AG04449 (cell line): ENCODE measurements at places on chromosomes 6 and 20.

DNA sequence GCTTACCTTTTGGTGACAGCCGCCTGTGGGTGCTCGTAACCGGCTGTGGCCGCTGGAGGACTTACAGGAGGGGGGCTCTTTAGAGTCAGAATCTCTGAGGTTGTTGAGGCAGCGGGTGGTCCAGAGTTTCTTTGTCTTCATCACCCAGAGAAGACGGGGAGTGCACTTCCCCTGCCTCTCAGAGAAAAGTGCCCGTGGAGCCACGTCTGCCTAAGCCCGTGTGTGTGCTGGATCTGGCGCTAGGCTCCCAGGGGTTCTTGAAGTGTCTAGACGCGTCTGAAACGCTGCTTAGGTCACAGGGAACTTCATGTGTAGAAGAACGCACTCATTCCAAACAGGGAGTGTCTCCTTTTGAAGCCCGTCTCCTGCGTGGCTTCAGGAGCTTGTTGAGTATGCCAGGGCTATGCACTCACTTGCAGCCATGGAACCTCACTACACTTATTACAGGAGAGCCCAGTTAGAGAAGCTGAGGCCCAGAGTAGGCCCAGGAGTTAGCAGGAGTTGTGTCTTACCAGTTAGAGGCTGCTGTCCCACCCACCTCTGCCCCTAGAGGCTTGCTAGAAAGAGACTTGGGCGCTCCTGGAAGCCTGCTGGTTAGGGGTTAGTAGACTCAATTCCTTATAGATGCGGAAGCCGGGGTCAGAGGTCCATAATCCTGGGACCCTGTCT is 1.3 kb downstream of the LSM14B start:
- no peak for DNase-seq

DNA sequence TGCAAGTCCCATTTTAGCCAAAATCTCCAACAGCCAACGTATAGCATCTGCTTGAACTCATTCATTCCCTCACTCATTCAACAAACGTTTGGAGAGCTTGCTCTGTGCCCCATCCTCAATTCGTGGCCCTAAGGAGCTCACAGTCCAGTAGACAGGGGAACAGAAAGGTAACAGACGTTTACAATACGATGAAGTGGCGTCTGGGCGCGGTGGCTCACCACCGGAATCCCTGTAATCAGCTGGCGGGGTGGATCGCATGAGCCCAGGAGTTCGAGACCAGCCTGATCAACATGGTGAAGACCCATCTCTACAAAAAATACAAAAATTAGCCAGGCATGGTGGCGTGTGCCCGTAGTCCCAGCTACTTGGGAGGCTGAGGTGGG is 790 bp upstream of the E2F1 start:
- DNase-seq: no peak

DNA sequence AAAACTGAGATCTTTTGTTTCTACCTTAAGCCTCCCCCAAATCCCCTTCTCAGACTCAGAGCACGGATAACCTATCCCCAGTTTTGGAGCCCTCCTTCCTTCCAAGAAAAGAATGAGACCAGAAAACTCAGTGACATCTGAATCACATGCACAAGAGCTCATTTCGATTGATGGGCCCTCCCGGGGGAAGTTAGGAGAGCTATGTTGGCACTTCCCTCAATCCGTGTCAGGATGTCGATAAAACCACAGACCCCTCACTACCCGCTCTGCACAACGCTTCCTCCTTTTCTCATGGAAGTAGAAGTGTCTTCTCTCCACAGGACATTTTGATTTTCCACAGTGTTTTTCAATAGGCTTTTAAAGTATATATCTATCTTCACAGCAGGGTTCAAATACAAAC is 332.4 kb downstream of the HACE1 start:
- no peak for DNase-seq

DNA sequence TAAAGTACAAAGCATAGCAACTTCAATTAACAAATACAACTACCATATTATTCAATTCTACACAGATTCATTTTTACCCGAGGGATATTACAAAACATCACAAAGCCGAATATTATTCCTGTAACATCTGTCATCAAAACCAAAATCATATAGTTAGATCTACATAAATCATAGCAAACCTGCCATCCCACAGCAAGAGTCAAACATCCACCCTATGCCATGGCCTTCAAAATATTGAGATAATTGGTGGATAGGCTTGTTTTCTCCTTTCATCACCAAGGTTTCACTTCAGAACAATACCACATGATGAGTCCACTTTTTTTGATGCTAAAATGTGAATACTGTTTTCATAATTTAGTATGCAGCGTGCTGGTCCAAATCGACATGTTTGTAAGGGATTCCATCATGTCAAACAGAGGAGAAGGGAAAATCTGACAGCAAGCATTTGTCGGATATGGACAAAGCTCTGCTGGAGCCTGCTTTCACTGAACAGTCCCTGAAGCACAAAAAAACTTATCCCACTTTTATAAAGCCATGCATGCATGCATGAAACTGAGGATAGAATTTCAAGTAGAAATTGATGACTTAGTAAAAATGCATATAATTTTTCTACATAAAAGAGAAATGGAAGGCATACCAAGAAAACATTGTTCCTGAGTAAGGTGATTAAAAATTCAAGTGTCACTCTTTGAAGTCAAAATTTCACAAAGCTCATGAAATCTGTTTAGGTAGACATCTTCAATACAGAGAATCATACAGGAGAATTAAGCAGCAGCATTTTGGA is 494.1 kb downstream of the HACE1 start:
- no peak for DNase-seq

DNA sequence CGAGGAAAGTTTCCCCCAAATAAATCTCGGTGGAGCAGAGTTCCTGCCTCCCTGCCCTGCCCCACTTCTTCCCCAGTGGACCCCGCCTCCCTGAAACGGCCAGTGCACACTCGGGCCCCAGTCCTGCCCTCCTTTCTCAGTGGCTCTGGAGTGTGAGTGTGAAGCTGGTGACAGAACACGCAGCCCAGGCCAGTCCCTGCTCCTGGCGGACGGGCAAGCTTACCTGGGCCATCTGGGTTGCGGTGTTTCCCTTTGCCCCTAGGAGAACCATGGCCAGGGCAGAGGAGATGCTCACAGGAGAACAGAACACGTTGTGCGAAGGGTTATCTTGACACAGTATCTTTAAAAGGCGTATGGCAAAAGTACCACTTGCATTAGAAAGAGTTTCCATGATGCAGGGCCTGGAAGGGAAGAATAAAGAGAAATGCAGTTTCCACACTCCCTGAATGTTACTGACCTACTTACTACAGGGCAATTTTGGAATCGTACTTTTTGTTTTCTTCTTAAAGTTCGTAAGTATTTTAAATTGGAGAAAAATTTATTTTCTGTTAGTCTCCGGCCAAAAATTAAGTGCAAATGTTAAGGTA is 2.8 kb downstream of the SERPINB9 start:
- no peak for DNase-seq

- DNase-seq: no peak
Observed at GRCh38 chr6:144161975-144162374, 11.7 kb downstream of the STX11 start.

- no peak for DNase-seq
Observed at GRCh38 chr6:119720160-119720559, 370.6 kb upstream of the MAN1A1 start.

DNA sequence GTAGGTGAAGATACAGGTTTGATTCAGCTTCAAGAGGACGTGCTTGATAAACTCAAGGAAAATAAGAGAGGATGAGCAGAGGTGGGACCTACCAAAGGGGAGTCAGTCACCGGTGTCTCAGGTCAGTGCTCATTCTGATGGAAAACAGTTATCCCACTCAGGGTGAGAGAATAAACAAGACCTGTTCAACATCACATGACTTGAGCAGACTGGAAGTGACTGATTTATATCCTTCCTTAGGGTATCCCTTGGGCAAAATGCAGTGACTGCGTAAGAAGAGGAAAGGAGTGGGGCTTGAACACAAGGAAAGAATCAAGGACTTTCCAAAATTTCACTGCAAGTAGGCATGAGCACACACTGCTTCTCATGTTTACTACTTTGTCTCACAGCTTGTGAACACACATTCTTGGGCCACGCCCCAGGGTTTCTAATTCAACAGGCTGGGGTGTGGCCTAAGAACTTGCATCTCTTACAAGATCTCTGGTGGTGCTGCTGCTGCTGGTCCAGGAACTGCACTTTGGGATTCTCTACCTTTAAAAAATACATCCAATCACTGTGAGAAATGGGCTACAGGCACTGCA is 11.6 kb downstream of the CST3 start:
- no peak for DNase-seq

- DNase-seq: no peak
Observed at GRCh38 chr6:41051873-41052272, 1.1 kb upstream of the APOBEC2 start.

GRCh38 chr6:14799928-14800327 is 445.9 kb upstream of the JARID2 start:
- DNase-seq: no peak

DNA sequence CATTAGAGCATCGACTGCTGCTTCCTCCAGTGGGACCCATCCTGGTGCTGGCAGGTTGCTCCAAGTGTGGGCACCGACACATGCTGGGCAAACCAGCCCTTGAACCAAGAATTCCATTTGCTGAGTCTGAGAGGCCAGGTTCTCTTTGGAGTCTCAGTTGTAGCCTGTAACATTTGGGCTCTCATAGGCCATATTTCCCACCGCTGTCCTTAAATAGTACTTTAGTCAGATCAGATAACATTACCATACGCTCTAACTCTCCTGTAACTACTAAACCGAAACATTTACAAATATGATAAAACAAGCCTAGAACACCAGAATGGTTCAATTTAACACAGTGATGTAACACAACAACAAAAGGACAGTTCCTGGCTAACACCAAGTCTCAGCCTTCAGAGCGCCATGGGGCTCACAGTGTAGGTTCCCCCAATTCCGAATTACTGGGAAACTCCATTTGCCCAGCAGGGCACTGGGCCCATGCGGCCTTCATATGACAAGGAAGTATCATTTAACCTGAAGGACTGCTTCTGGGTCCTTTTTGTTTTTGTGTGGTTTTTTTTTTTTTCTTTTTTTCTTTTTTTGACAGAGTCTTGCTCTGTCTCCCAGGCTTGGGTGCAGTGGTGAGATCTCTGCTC is 28.4 kb upstream of the CD93 start:
- DNase-seq: no peak

GRCh38 chr6:131828951-131829350 is 21.1 kb downstream of the ENPP1 start:
- DNase-seq: no peak

GRCh38 chr6:34240329-34241248 is 3.9 kb downstream of the HMGA1 start:
- no peak for DNase-seq

- DNase-seq: no peak
Observed at GRCh38 chr6:72798196-72798595, 176.3 kb downstream of the KCNQ5 start.

DNA sequence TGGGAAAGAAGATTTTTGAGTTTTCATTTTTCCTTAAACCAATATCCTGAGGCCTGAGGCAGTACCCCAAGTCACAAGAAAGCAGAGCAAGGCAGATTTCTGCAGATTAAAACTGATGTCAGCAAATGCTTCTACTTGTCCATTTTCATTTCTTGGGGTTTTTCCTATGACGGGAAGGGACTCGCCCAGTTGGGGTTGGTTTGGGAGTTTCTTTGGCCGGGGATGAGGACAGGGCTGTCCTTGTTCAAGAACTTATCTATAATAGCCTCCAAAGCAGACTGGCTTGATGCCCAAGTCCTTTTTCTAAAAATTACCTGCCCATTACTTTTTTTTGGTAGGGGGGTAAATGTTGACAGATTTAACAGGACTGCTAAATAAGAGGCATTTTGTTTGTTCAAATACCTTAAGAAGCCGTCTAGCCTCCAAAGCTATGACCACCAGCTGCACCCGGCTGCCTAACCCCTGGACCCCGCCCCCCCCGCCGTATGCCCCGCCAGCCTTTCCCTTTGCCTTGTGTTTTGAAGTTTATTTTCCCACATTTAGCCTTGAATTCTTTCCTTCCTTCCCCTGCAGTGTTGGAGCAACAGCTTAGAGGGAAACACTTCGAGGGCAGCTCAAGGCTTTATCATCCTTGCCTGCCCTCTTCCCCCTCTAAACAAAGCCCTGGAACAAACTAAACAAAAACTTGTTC is 2.5 kb downstream of the KCNK5 start:
- DNase-seq: no peak

GRCh38 chr6:37059344-37060194 is 54.1 kb downstream of the FGD2 start:
- DNase-seq: peak; percentile 80

DNA sequence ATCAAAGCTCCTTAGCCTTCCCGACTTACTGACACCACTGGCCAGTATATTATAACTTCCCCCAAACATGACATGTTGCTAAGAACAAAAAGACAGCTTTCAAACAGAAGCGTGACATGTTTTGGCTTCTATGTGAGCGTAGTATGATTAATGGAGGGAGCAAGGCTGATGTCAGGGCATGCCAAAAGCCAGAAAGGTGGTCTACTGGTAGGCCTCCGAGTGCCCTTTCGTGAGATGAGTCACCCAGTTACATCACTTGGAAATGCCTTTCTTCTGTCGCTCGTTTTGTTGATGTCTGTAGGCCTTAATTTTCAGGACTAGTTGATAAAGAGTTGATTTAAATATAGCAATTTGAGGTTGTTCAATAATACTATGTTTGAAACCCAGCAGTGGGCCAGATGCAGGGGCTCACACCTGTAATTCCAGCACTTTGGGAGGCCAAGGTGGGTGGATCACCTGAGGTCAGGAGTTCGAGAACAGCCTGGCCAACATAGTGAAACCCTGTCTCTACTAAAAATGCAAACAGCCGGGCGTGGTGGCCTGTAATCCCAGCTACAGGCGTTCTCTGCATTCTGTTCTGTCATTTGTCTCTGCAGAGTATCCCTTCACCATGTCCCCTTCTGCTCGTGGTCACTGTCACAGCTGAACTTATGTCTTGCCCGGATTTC is 53.3 kb downstream of the CNKSR3 start:
- no peak for DNase-seq

DNA sequence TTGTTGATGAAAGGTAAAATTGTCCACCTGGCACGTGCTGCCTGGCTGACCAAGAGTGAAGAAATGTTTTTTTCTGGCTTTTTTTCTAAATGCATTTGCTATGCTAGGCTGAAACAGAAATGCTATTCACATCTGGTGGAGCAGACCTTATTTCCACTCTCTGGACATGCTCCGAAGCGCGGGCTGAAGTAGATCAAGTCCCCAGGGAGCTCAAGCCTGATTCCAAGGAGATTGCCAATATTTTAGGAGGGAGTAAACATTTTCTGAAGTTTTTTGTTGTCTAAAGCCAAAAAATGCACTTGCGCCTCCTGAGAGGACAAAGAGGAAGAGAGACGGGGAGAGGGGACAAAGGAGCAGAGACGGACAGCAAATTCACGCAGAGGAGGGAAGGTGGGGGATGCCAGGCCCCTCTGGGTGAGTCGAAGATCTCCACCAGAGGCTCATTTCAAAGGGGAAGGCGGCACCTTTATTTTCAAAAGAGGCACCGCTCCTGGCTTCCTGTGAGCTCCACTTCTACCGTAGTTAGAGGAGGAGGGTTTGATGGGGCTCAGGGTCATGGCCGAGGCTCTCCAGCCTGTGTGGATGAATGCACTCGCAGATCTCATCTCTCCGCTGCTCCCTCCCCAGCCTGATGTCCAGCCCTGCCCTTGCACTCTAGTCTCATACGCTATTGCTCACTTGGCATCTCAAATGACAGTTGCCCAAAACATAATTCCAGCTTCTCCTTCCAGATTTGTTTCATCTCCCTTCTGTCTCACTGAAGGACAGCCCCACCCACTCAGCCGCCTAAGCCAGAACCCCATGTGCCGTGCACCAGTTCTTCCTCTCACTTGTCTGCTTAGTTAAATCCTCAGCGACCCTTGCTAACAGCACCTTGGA is 23.1 kb upstream of the SMOC2 start:
- DNase-seq: no peak
